RKO (cell line): ENCODE measurements at places on chromosomes 7 and 10.
A peak's percentile ranks its signal among the peaks of the same experiment; 100 is the strongest.

GRCh38 chr10:115980470-115980869 is 292.5 kb downstream of the GFRA1 start:
- no peak for DNase-seq

GRCh38 chr7:139640681-139641080 is 117.2 kb downstream of the CLEC2L start:
- DNase-seq: no peak

GRCh38 chr10:52566471-52567246 is 205.9 kb downstream of the MBL2 start:
- no peak for DNase-seq

DNA sequence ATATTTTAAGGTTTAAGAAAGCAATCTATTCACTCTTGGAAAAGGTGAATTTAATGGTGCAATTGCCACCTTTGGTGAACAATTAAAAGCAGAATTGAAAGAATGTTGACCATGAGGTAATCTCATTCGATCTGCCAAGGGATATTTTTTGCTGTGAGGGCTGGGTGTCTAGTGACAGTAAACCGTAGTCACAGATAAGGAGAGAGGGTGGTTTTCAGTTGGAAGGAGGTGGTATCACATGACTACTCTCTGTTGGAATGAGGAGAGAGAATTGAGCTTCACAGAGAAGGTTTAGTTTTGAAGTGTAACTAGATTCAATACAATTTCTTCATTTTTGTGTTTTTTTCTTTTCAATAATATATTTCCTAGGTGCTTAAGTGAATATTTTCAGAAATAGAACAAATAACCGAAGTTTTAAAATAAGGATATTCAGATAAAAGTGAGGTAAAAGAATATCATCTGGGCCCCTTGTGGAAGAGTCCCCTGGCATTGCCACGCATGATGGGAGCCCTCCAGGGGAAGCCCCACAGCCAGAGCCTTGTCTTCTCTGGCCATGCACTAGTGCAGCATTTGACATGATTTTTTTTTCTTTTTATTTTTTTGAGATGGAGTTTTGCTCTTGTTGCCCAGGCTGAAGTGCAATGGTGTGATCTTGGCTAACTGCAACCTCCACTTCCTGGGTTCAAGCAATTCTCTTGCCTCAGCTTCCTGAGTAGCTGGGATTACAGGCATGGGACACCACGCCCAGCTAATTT is 73.4 kb downstream of the GPR141 start:
- no peak for DNase-seq

- DNase-seq: peak; percentile 70
Measured at GRCh38 chr10:119445311-119445934, 97.1 kb downstream of the RGS10 start.

GRCh38 chr7:123580406-123581161 is 21.0 kb upstream of the ASB15 start:
- DNase-seq: peak; percentile 78

DNA sequence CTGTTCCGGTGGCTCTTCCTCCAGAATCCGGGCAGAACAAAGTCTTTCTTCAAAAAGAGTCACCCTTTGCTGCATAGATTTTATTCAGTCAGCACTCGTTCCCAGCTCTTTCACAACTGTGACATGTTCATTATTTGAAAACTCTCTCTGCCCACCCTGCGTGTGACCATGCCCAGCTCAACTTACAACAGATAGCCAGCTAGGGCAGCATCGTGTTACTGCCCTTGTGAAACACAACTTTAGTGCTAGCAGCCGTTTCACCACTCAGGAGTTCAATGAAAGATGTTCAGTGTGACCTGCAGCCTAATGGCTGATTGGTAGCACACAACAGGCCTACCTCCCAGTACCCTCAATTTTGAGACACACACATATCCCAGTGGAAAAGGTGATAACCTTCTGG is 57.9 kb downstream of the ZNF438 start:
- DNase-seq: no peak

- DNase-seq: no peak
Measured at GRCh38 chr10:79038841-79039201, 29.9 kb upstream of the ZMIZ1 start.

- no peak for DNase-seq
Measured at GRCh38 chr7:105866102-105866801, 10.1 kb downstream of the ATXN7L1 start.

GRCh38 chr10:71766717-71767419 is 6.5 kb downstream of the VSIR start:
- peak; percentile 55 for DNase-seq

DNA sequence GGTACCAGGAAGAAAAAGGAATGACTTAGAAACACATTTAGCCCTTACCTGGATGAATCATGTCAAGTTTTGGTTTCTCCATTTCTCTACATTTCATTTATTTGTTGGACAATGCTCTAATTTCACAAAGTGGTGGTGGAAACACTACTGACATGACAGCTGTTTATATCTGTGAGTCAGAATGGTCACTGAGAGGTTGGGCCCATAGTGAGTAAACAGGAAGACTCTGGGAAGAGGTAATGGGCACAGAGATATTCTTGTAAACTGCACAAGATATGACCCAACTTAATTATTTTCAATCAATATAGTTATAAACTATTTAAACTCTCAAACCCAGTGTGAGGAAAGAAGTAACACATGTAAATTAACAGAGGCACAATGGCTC is 176.3 kb upstream of the MEOX2 start:
- DNase-seq: no peak

DNA sequence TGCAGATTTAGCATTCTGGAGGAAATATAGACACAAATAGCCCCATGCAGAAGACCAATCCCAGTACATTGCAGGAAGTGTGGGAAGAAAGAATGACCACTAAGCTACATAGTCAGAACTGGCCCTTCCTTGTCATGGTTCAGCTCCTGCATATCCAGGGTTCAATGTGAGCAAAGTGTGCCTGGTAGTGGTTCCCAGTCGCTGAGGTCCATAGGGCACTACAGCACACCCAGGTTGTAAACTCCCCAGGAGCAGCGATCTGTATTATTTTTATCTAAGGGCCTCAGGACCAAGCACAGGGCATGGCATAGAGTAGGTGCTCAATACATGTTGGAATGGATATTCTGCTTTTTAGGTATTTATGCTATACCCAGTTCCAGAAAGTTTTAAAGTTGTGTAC is 114.4 kb downstream of the RTKN2 start:
- DNase-seq: no peak

GRCh38 chr10:20991526-20991925 is 94.4 kb upstream of the NEBL start:
- no peak for DNase-seq

DNA sequence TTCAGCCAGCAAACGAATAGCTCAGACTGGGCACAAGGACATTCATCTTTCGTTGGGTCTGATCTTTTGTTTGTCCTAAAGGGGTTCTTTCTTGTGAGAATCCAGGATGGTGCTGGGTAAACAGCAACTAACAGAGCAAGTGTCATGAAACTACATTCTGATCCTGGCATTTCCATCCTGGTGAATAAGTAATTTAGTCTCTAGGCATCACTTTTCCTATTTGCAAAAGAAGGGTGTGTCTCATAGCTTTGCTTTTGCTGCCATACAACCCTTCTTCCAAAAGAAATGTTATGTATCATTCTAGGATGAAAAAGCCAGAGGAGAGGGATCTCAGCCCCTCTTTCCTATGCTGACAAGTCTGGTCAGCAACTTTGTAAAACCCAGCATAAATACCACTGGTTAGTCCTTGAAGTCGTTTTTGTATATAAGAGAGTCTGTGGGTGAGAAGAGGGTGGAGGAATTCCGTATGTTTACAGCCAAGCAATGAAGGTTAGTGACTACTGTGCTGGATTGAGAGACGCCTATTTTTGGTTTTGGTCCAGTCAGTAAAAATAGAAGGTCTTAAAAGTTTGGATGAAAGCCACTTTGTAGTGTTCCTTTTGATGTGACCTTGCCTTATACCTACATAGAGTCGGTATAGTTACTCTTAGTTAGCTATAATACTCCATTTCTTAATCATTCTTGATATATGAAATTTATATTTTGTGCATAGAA is 88.4 kb upstream of the SLC25A13 start:
- DNase-seq: no peak

- DNase-seq: no peak
Measured at GRCh38 chr7:19674266-19674960, 34.4 kb downstream of the POLR1F start.

GRCh38 chr7:27677912-27678612 is 15.4 kb upstream of the HIBADH start:
- peak; percentile 95 for DNase-seq

DNA sequence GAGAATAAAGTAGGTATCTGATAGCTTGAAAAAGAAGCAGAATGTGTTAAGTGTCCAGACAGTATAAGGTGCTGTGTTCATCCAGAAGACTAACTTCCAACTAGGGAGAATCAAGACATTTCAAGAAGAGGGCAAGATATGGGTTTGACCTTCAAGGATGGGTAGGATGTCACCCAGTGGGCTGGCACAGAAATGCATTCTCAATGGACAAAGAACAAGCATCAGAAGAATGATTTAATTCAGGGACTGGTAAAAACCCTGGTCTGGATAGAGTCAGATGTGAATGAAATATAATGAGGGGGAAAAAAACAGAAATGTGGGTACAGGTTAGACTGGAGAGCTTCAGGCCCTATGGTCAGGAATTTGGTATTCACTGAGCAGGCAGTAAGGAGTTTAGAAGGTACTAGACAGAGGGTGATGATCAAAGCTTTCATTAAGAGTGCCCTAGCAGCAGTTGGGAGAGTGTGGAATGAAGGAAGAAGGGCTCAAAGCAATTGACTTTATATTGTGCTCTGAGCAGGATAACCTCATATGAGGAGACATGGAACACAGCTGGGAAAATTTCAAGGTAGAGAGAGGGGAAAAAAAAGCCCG is 180.7 kb upstream of the ANK3 start:
- no peak for DNase-seq

GRCh38 chr10:99403674-99404073 is 26.8 kb downstream of the GOT1 start:
- no peak for DNase-seq

- DNase-seq: no peak
Measured at GRCh38 chr10:70615784-70616522, 13.4 kb upstream of the PRF1 start.

GRCh38 chr7:138188290-138188858 is 112.1 kb downstream of the AKR1D1 start:
- DNase-seq: no peak

DNA sequence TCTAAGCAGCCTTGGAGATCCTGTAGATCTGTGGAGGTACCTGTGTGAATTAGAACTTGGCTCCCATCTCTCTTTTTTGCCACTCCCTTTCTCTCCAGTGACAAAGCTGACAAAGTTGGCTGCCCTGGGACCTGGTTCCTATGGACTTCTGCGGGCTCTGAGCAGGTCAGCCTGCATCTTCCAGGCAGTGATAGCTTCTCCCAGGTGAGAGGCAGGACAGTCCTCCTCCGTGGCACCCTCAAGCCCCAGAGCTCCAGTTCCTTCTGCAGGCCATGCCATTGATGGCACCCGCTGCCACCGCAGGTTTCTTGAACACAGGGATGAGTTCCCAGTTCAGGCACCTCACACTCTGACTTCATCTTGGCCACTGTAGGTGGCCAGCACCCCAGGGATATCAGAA is 73.5 kb upstream of the GRB10 start:
- DNase-seq: no peak

DNA sequence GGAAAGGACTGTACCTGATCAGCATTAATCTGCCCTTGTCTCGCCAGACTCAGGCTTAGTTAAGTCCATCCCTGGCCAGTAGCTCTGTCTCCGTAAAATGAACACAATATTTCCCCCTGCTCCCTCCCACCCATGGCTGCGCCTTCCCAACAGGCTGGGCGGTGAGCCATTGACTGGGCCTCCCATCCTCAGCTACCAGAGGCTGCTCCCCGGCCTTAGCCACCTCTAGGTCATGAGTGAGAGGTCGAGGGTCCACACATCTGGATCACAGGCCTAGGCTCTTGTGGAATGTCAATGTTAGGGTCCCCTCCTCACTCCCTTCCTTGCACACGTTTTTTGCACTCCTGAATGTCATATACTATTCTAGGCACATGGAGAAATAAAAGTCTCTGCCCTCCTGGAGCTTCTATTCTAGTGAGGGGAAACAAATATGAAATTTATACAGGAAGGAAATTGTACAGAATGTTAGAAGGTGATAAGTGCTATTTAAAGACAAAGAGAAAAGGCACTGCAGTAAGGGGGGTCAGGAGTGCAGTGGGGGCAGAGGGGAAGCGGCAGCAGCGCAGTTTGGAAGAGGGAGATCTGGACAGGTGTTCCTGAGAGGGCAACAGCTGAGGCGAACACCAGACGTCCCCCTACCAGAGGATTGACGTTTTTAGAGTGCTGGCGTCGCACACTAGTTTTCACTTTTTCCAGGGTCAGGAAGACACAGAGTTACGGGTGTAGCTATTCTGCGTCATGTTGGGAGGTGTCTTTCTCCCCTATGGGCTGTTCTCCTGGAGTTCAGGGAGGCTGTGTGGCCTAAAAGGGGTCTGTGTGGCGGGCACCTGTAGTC is 17.2 kb upstream of the EIF5AL1 start:
- DNase-seq: no peak

DNA sequence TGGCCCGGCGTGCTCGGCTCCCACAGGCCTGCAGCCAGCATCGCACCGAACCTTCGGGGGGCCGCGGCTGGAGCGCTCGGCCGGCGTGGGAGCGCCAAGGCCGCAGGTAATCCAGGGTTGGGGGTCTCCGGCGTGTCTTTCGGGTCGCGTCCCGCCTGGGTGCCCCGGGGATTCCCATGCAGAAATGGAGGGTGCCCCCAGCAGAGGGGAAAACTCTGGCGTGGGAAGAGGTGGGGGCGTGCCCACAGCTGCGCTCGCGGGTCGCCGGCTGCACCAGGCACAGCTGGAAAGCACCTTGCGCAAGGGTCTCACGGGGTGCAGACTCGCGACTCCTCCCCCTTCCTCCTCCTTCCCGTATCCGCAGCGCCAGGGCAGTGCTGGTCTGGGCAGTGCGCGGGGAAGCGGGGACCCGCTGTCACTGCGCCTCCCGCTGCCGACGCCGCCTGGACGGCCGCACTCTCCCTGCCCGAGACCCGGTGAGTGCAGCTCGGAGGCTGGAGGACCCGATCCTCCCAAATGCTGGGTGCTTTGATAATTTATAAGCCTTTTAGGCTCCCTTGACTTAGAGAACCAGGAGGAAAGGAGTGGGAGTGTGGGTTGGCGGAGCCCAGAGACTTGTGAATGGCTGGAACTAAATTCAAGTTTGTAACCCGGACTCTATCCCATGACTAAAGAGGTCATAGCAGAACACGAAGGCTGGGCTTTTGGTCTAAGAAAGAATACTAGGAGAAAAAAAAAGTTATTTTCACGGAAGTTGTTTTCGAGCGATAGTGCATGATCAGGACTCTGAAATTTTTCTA is 489 bp downstream of the MAP3K8 start:
- peak; percentile 80 for DNase-seq

- DNase-seq: no peak
Measured at GRCh38 chr7:112501801-112502503, 21.2 kb downstream of the LSMEM1 start.
